ENCODE measurements at places on chromosomes 6 and 20. TPM values are rescaled to one million over a fixed set of nuclear protein-coding genes. Genes with fewer than 3 reads are reported as not detected.

- DNase-seq: no peak
These were observed 212.6 kb upstream of the FOXQ1 start for GRCh38 chr6:1099264-1099663.

- peak; percentile 30 for DNase-seq
These were observed 68.3 kb upstream of the BTBD3 start for GRCh38 chr20:11849270-11849915.

- DNase-seq: no peak
These were observed 451.5 kb upstream of the MAN1A1 start for GRCh38 chr6:119801056-119801455.

GRCh38 chr20:40986774-40987173 is 41.8 kb upstream of the TOP1 start:
- DNase-seq: no peak

- DNase-seq: no peak
These were observed 120.1 kb upstream of the PTPN1 start for GRCh38 chr20:50389808-50390684.

DNA sequence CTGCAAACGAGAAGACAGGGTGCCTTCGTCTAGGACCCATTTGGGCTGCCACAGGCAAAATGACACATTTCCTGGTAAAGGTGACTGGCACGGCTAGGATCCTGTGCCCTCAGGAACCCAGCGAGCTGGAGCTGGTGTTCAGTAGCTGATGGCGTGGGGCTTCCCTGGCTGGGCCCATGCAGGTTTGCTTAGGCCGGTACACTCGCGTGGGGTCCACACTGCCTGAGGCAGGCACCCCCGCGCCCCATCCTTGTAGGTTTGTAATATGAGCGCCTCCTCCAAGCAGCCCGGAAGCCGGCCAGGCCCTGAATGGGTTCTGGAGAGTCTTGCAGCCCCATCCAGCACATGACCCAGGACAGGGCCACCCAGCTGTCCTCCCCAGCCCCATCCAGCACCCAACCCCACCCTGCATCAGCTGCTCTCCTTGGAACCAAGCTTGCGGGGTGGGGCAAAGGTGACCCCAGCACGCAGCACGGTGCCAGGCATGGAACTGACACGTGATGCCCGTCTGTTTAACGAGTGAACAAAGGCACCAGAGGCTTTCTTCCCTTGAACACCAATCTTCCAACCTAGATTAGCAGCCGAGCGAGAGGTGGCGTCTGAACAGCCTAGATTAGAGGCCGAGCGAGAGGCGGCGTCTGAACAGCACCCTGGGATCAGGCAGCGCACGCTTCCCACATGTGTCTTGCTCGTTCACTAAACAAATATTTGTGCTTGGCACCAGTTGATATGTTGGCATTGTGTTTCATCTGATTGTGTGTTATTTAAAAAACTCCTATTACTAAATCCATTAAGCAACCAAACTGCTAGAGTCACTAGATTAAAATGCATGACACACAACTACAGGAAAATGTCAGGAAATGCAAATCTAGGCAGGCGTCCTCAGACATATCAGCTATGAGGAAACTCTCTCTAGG is 112.1 kb downstream of the DLL1 start:
- DNase-seq: peak; percentile 47

- no peak for DNase-seq
These were observed 49.3 kb downstream of the FAM50B start for GRCh38 chr6:3898265-3898994.

DNA sequence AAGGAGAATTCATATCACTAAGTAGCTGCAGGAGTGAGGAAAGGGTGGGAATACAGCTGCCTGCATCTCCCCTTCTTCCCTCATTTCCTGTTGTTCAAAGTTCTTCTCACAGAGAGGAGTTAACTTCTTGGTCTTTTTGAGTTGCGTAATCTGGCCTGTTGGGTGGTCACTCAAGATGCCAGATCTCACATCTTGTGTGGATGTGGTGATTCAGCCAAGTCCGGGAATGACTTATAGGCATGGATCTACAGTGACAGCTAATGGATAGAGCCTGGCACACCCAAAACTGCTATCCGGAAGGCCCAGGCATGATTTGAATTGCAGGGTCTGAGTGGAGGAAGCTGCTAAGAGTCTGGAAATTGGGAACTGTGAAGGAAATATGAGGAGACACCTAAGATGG is 100.2 kb upstream of the SLC35B3 start:
- DNase-seq: no peak

DNA sequence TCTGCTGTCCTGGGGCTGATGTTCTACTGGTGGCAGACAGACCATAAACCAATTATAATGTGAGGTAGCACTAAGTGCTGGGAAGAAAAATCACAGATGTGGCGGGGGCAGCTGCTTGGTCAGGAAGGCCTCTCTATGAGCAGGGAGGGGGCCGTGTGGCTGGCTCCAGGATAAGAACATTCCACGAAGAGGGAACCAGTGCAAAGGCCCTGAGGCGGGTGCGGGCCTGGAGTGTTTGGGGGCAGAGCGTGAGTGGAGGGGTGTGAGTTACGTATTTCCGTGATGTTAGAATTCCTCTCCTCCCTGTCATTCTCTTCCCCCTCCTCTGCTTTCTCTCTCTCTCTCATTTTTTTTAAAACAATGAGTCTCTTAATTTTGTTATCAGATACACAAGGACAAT is 67.2 kb downstream of the CEBPB start:
- DNase-seq: no peak

GRCh38 chr6:150977281-150977680 is 111.8 kb downstream of the MTHFD1L start:
- peak; percentile 31 for DNase-seq

DNA sequence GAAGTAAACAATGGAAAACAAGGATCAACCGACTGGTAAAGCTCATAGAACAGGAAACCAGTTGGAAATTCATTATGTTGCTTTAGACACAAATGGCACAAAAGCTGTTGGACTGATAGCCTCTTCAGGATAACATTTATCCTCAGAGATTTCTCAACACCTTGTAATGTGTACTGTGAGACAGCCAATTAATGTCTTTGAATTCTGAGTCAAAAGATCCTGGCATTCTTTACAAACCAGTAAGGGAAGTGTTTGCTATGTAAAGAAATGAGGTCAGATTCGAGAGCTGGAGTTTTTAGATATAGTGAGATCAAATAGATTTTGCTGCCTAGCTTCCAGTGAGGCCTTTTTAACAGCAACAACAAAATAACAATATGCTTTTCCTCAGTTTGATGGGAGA is 439.2 kb downstream of the C6orf118 start:
- DNase-seq: no peak

DNA sequence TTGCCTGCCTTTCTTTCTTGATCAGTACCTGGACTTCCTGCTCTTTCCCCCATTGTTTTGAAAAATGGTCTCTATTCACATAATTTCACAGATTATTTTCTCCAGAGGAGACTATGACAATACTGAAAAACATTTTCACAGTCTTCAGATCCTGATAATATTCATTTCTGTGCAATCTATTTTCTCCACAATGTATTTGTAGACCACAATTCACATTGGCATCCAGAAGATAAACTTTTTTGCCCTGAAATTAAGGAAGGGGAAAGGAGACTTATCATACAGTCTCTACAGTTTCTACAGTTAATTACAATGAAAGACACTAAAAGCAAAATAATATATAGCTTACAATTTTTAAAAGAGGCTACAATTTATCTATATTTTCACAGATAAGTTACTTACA is 18.4 kb downstream of the LCA5 start:
- no peak for DNase-seq

- peak; percentile 63 for DNase-seq
These were observed 2.0 kb downstream of the SMIM29 start for GRCh38 chr6:34246563-34247391.

DNA sequence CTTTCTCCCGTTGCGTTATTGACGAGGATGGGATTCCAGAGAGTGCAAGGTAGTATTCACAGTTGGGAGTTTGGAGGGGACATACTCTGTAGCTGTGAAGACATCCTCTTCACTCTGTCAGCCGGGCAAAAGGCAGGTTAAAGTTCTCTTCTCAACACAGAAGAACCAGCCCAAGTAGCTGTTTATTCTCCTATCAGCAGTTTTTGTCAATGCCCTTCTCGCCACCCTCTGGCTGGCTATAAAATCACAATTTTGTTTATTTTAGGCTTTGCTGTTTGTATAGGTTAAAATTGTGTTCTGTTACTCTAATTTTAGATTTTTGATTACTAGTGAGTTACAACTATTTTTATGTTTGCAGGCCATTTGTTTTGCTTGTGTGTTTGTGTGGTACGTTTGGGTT is 37.9 kb upstream of the MAS1 start:
- no peak for DNase-seq

DNA sequence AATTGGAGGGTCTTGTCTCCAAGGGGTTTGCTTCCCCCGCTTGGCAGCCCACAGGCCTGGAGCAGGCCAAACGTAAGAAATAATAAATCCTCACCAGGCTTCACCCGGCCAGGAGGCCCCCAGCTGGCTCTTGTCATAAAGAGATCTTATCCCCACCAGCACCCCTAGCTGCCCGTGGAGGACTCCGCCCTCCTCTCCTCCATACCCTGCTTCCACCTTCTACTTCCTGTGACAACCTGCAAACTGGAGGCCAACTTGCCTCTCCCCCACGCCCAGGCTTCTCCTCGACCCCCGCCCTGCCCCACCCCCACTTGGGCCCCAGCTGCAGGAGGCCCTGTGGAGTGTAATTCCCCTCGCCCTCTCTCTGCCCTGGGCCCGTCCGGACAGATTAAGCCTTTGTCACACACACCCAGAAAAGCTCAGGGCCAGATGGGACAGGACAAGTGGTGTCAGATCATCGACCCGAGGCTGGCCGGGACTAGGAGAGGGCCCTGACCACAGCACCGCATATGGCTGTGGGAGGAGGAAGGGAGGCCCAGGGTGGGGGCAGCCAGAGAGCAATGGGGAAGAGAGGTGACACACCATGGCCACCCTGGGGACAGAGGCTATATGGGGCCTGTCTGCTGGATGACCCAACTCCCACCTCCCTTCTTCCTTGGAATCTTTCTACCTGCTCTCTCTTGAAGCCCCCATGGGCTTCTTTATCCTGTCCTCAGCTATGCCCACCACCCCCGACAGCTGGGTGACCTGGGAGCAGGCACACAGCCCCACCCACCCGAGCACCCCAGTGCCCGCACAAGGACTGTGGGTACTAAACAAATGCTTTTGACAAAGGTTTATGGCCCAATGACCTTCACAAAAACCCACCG is 3.9 kb downstream of the NOL4L start:
- no peak for DNase-seq

DNA sequence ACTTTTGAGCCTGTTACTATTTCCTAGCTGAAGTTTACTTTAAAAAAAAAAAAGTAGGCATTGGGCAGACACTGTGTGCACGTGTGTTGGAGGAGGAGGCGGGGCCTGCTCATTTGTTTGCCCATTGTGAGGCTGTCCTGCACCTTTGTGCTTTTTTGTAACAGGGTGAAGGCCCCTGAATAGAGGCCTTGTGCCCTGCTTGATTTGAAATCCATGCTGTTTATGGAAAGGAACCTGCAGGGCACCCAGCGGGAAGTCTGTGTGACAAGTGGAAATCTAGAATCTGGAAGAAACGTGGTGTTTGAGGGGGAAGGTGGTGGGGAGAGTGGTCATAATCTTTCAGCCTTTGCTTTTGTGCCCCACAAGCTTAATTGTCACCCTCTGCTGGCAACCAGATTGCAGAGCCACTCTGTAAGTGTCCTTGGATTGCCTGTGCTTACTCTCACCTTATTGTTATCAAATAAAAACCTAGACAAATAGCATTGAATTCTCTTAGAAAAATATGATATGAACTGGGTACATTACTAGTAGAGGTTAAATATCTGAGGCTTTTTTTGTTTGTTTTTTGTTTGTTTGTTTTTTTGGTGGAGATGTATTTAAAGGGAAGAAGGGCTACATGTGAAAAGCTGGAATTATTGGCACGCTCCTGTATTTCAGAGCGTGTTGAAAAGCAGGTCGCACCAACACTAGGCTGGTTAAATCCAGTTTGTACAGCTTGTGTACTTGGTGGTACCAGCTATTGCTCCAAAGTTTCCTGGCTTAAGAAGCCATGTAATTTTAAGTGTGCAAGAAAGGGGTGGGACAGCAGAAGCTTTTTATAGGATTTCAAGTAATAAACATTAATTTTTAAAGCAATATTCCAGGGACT is 156.3 kb downstream of the ARID1B start:
- no peak for DNase-seq

GRCh38 chr6:55034752-55035151 is 139.6 kb upstream of the HCRTR2 start:
- DNase-seq: no peak

DNA sequence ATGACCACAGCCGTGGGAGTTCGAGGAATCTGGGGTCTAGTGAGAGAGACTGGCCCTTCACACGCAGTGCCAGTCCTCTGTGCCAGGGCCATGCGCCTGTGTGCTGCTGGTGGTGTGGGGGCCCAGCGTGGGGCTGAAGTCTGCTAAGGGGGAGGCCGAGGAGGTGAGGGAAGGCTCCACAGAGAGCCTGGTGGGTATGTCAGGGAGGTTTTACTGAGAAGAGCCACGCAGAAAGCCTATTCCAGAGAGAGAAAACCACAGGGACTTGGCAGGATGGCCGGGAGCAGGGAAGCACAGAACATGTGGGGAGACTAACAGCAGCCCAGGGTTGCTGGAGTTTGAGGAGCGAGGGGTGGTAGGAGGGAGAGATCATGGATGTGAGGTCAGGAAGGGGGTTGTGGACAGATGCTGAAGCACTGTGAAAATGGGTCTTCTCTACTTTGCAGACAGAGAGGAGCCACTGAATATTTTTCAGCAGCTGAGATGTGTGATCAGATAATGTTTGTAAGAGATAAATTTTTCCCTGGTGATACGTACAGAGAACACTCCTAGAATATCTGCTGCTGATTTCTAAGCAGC is 35.3 kb downstream of the DUSP22 start:
- peak; percentile 36 for DNase-seq

- DNase-seq: peak; percentile 49
These were observed 250.9 kb downstream of the HIVEP2 start for GRCh38 chr6:142694054-142694453.

DNA sequence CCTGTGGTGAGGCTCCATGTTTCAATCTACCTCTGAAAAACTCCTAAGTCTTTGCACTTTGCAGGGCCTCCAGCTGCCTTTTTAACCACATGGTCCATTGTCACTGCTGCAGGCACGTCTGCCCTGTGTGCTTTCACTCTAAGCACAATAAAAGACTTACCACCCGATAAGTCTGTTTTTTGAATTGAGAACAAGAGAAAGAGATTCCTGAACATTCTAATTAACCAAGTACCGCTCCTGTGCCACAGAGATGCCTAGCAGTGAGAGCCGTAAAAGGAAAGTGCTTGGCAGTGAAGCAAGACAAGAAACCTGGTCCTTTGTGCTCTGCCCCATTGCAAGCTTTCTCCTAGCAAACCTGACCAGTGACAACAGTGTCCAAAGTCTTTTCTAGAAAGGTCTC is 487.6 kb upstream of the FLRT3 start:
- no peak for DNase-seq

GRCh38 chr6:80321011-80321410 is 214.5 kb downstream of the BCKDHB start:
- peak; percentile 71 for DNase-seq

The CYP39A1 gene
- total RNA-seq: 0.13 TPM

The CDH26 gene
- total RNA-seq: 0.06 TPM

The CDSN gene
- not detected for total RNA-seq

The UTRN gene
- total RNA-seq: 71.8 TPM

The MRAP2 gene
- 0.51 TPM for total RNA-seq

The MYLIP gene
- 9.1 TPM for total RNA-seq

The NOTCH4 gene
- 0.26 TPM for total RNA-seq

The SNX9 gene
- total RNA-seq: 14.6 TPM

The GPR63 gene
- total RNA-seq: 0.57 TPM

The PPIL6 gene
- 1.6 TPM for total RNA-seq

The SPATA25 gene
- 4.1 TPM for total RNA-seq

The CD40 gene
- 2.6 TPM for total RNA-seq

The RXRB gene
- 23.0 TPM for total RNA-seq

The REM1 gene
- total RNA-seq: not detected

The DSP gene
- total RNA-seq: 5.5 TPM

Data from LHCN-M2 (cell line).